Stimulated activated CD8-positive, alpha-beta memory T cell treated with anti-CD3 and anti-CD28 coated beads, Interleukin-15, amount 100 ng/mL, for 48 hours (primary cell): ENCODE measurements at places on chromosomes 2 and 18.

DNA sequence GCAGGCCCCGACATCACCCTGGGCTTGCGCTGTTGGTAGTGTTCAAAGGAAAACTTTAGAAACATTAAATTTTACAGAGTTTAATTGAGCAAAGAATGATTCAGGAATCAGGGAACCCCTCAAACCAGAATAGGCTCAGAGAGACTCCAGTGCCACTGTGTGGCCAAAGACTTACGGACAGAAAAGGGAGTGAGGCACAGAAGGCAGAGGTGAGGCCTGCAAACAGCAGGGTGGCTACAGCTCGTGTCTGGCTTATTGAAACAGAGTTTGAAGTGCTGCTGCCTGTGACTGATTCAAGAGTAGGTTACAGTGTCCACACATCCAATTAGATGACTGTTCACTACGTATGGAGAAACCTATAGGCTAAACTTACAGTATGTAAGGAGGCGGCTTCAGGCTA is 2.4 kb upstream of the CTDP1 start:
- no peak for DNase-seq

- DNase-seq, result peak; percentile 10
These were observed 81.5 kb downstream of the NRP2 start for GRCh38 chr2:205763708-205764211.

- DNase-seq, result no peak
These were observed 69.5 kb upstream of the ZSWIM2 start for GRCh38 chr2:186918495-186918894.

GRCh38 chr2:191250400-191250799 is 5.2 kb downstream of the MYO1B start:
- DNase-seq, result no peak

GRCh38 chr18:76437011-76437410 is 58.0 kb downstream of the ZNF516 start:
- no peak for DNase-seq

DNA sequence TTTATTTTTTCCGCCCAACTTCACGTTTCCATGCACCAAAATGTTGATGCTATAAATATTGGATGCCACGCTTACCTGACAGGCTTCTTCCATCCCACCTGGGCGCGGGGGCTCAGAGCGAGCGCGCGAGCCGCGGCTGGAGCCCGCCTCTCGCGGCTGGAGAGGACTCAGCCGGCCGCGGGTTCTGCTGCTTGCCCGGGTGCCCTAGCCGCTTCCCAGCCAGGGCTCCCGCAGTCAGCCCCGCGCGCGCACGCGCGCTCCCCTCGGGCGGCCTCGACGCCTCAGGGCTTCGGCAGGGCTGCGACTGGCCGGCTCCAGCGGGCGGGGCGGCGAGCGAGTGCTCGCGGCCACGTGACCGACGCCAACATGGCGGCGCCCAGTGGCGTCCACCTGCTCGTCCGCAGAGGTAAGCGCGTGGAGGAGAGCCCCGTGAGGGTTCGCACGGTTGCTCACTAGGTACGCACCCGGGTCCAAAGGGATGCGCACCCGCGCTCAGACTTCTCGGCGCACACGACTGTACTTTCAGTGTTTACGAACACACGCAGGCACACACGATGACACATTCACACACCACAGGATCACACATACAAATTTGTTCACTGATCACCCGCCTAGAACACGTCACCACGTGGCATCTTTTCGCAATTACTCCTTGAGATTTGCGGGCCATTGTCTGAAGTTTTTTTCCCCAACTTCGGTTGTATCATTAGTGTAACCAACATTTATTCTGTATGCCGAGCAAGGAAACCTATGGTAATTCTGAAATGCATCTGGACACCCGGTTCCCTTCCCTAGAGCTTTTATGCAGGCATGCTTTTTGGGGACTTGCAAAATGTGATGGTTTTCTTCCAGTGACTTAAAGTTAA is at the start of gene METAP1D:
Gene METAP1D (plus strand): TSS at position 350 of the 866 bp plus-strand sequence. CDS start 17 bp downstream, at position 367.
- peak; percentile 89 for DNase-seq

DNA sequence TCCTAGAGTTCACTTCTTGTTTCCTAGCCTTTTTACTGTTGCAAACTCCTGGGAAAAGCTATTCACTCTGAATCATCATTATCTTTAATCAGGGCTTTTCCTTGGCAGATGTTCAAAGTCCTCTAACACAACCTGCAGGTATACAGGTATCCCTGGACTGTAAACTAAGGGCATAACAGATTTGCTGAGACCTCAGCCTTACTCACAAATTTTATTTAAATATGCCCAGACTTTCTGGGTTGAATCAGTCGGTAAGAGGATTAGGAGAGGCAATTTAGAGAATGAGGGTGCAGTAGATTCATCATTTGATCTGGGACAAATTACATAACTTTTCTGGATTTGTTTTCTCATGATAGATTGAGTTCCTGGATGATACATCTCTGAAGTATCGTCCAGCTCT is 217.8 kb upstream of the STON1 start:
- DNase-seq, result no peak

DNA sequence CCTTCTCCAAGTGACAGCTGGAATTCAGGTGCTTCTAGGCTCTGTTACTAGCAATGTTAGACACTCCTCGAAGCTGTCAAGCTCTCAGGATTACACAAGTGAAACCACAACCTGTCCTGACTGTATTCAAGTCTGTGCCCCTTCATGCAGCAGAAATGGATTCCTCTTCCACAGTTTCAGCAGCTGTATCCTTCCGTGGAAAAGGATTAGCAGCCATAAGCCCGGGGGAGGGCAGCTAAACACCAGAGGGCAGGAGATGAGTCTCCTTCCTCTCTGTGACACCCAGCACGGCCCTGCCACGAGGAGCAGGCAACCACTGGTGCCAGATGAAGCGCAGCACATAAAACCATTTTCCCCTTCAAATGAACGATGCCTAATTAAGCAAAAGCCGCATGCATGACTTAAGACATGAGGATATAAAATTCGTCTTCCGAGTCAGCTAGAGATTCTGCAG is 1.2 kb downstream of the ST3GAL5 start:
- DNase-seq, result peak; percentile 26

DNA sequence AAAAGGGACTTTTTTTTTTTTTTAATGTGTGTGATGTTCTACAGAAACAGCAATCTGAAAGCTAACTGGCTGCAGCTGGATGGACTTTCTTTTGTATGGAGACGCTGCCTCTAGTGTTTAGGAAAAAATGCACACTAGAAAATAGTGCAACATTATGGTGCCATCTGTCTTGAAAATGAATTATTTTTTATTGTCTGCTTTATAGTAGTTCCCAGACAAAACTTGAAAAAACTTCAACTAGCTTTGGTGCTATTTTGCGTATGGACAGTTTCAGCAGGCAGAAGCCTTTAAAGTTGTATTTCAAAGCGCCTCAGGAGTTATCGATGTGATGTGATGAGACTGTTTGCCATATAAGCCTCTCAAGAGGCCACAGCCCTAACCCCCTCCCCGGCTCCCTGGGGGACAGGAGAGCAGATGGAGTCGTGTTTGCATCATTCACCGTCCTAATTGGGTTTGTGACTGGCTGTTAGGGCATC is 86.9 kb downstream of the LTBP1 start:
- DNase-seq, result no peak

DNA sequence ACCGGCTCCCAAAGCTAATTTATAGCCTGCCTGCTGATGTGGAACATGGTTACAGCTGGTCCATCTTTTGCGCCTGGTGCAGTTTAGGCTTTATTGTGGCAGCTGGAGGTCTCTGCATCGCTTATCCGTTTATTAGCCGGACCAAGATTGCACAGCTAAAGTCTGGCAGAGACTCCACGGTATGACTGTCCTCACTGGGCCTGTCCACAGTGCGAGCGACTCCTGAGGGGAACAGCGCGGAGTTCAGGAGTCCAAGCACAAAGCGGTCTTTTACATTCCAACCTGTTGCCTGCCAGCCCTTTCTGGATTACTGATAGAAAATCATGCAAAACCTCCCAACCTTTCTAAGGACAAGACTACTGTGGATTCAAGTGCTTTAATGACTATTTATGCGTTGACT is 51.4 kb downstream of the TMEM178A start:
- no peak for DNase-seq

GRCh38 chr18:33541316-33541715 is 36.7 kb upstream of the ASXL3 start:
- no peak for DNase-seq

GRCh38 chr2:71634567-71634966 is 181.2 kb downstream of the DYSF start:
- DNase-seq, result no peak

GRCh38 chr18:5542515-5543035 is 1.2 kb downstream of the EPB41L3 start:
- no peak for DNase-seq

DNA sequence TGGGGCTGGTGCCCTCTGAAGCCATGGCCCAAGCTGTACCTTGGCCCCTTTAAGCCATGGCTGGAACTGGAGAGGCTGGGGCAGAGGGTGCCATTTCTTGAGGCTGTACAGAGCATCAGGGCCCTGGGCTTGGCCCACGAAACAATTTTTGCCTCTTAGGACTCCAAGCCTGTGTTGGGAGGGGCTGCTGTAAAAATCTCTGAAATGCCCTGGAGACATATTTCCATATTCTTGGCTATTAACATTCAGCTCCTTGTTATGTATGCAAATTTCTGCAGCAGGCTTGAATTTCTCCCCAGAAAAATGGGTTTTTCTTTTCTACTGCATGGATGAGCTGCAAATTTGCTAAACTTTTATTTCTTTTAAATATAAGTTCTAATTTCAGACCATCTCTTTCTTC is 834.0 kb downstream of the DSC3 start:
- no peak for DNase-seq

- DNase-seq, result no peak
These were observed 311.0 kb downstream of the NDUFA10 start for GRCh38 chr2:239714116-239714515.

GRCh38 chr2:127421871-127422558 is 3.8 kb downstream of the PROC start:
- DNase-seq, result no peak

GRCh38 chr18:79855147-79855933 is 57.6 kb downstream of the KCNG2 start:
- DNase-seq, result no peak

- no peak for DNase-seq
These were observed 3.6 kb downstream of the ACTR1B start for GRCh38 chr2:97660044-97660774.

DNA sequence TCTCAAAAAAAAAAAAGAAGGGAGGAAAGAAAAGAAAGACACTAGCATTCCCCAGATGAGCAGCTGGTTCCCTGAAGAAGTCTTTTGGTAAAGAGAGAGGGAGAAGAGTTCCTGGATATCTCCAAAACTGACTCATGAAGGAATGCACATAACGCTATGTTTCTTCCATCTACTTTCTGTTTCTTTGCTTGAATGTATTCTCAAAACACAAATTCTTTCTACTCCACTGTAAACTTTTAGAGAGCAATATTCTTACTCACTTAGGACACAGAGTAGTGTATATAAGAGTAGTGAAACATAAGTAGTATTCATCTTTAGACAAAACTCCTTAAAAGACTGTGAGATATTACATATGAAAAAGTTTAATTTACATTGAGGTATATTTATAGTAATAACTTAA is 64.2 kb downstream of the TRIP12 start:
- no peak for DNase-seq

GRCh38 chr2:9812945-9813311 is 30.3 kb upstream of the TAF1B start:
- no peak for DNase-seq

DNA sequence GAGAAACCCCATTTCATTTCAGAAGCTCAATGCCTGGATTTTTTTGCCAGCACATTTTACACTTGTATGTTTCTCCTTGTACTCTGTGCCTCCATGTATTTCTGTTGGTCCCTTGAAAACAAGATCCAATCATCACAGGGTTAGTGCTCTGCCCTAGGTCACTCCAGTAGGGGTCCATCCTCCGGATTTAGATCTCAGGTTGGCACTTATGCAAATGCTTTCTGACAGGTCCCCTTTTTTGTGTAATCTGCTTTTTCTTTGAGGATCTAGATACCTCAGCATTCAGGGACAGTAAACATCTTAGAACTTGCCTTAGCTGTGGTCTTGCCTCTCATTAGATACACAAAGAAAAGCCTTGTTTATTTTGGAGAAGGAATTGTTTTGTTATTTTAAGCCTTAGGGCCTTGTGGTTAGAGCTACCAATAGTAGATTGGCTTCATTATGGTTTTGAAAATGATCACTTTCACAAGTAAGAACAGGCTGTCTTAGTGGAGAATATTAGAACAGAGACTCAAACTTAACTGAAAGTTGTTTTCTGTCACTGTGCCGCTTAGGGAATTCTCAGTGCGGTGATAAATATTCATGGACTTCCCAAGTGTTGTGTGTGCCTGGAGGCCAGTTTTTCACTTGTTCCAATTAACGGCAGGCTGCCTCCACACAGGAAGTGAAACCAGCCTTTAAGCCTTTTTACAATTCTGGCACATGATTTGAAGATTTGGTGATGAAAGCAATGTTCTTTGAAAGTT is 7.8 kb downstream of the MERTK start:
- no peak for DNase-seq

DNA sequence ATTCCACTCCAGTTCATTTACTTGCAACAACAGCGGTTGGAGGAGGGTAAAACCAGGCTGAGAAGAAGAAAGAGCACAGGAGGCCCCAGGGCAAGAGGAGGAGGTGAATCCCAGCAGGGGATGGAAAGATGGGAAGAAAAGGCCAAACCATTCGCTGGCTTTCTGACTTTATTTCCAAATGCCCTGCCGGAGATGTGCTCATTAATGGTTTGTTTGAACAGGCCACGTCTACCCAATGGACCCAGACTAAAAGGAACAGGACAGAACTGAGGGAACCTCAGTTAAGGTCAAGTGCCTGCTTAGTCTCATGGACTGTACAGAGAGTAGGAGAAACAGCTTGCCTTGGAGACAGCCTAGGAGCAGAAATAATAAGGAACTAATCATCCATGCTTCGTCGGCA is 121.6 kb upstream of the NDUFV2 start:
- DNase-seq, result no peak

DNA sequence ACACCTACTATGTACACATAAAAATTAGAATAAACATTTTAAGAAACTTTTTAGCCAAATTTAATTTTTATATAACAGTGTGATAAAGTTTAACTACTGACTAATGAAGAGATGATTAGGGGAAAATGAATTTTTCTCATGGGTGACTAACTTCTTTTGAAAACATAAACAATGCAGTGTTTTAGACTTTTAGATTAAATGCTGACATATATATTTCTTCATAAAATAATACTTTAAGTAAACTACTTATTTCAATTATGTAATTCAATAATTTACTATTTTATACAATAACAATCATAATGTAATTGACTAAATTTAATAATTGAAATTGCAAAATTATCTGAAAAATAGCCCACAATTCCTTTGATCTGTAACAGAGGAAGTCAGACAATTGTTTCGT is 233.3 kb upstream of the PXDN start:
- no peak for DNase-seq

DNA sequence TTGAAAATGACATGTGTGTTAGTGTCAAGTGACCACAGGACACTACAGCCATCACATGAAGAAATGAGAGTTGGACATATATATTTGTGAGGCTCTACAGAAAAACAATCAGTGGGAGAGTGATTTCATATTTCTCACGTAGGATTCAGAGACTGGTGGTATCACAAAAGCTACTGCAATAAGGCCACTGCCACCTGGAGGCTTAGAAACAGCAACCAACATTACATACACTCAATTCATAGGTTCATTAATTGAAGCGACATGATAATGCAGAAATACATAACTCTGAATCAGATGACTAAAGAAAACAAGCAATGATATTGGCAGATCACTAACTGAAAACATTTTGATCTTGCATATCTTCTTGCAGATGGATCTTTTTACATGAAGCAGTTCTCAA is 248.1 kb upstream of the KLHL14 start:
- DNase-seq, result no peak

- DNase-seq, result no peak
These were observed 266.3 kb downstream of the MTX2 start for GRCh38 chr2:176535467-176536113.
